ENCODE measurements at places on chromosomes 7 and 10.

- no peak for DNase-seq
Observed at GRCh38 chr10:35843524-35844181, 201.6 kb upstream of the FZD8 start.

GRCh38 chr10:104640339-104641186 is 527 bp upstream of the SORCS3 start:
- DNase-seq, result no peak

DNA sequence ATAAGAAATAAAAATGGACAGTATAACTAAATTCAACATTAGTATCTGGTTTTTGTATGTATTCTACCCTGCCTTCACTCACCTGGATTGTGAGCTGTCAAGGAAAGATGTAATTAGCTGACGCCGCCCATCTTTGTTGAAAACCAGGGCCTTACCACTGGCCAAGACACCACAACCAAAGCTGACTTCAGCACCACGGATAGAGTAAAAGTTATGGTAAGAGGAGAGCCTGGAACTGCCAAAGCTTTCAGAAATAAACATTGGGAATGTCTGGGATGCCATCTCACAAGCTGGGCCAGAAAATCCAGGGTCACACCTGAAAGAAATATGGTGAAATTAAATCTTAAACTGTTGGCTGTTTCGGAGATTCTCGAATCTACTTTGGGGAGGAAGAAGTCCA is 190.1 kb upstream of the SLC26A5 start:
- no peak for DNase-seq

DNA sequence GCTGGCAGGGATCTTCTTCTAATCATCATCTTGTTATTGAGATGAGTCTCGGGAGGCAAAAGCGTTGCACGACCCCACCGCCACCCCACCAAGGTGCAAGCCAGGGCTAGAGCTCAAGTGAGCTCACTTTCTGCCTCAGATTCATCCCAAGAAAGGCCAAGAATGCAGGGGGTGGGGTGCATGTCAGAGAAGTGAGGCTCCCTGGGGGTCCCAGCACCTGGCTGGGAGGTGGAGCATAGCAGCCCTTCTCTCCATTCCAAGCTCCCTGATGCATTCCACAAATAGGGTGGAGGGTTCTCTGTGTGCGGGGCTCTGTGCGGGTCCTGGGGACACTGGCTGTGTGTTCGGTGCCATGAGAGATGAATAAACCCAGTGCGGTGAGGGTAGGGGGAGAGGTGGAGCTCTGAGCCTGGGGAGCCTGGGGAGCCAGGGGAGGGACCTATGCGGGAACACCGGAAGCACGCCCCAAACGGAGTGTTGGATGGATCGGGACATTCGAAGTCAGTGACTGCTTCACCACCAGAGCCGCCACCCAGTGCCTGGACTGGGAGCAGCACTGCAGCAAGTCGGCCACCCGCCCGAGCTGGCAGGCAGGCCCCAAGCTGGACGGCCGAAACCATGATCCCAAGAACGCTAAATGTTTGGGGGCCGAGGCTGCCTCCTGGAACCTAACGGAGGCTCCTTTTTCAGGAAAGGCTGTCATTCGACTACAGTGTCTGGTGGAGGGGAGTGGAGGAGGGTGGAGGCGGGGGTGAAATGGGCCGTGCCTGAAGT is 17.9 kb upstream of the HMX3 start:
- no peak for DNase-seq

DNA sequence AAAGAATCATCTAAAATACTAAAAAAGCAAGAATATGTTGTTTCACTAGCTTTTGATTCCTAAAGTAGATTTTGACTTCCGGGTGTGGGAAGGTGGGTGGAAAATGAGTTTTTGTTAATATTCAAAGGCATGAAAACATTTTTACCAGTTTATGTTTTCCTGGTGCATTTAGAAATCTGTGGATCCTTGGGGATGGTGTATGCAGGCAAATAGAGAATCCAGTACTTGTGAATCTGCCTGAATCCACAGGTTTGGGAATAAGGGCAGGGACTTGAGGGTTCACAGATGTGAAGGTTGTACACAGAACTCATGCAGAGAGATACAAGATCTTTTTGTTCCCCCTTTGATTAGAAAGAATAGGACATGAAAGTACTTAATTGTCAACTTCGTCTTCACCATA is 22.4 kb downstream of the AUTS2 start:
- no peak for DNase-seq

DNA sequence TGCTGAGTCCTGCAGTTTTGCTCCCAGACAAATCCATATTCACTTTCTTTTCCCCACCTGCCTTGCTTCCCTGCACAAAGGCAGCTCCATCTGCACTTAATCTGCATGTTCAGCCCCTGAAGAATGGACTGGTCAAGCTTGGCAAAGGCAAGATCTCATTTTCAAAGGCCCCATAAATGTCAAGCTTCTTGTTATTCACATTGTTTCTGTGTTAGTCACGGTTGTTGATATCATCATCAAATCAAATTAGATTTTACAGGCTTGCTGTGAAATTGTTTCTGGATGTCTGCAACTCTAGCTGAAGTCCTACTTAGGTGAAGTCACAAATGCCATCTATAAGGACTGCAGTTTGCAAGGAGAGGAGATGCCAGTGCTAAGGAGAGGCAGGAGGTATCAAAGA is 91.0 kb downstream of the GPAM start:
- DNase-seq, result no peak

DNA sequence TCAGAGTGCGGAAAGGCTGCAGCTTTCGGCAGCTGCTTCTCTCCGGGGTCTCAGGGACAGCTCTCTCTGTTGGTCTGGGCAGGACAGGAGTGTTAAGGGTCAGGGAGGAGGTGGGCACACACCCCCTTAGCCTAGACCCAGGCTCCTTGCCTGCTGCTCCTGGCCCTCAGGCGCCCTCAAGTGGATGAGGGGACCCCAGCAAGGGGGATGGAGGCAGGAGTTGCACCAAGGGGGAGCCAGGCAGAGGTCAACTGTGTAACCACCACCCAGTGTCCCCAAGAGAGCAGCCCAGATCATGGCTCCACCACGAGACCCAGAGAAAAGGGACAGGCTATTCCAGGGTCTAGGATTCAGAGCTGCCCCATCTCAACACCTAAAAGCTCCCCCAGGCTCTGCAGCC is 26.9 kb downstream of the SPOCK2 start:
- no peak for DNase-seq

- no peak for DNase-seq
Observed at GRCh38 chr7:41878309-41879295, 175.7 kb upstream of the INHBA start.

- DNase-seq, result no peak
Observed at GRCh38 chr10:35882422-35883150, 240.5 kb upstream of the FZD8 start.

DNA sequence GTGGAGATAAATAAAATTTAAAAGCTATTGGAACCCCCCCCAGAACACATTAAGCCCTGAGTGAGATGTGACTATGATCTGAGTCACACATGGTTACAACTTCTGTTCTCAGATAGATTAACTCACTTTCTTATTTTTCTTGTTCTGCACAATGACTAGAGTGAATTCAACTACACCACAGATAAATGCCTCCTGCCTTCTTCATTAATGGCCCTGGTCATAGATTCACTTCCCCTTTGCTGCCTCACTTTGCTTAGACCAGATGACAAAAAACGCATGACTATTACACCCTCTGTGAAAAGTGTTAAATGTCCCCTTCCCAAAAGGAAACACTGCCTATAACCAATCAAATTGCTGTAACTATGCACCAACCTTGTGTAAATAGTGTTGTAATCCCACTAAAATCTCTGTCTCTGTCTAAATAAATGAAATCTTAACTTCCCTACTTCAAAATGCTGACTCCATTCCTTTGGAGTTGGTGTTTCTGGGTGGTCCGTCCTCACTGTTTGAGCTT is 49.4 kb downstream of the AKR1D1 start:
- DNase-seq, result no peak

Measured in GDM1 (cell line).